ENCODE measurements at places on chromosomes 16 and 17. TPM values are rescaled to one million over a fixed set of nuclear protein-coding genes. Genes with fewer than 3 reads are reported as not detected.

Gene CHMP1A
- 42.2 TPM for total RNA-seq

- peaks cover under 1% of the 10 kb centered on the region for H3K4me1 ChIP-seq
- no peak overlapping the region for H3K4me3 ChIP-seq
- H3K27me3 ChIP-seq, result no peaks in the 10 kb centered on the region
- DNase-seq, result no peak
- no peaks in the 10 kb centered on the region for H3K36me3 ChIP-seq
- H3K27ac ChIP-seq, result no peak overlapping the region
These were observed 8.8 kb upstream of the GFAP start for GRCh38 chr17:44924107-44924544.

GRCh38 chr17:6255322-6255721 is 179.6 kb downstream of the AIPL1 start:
- no peak for DNase-seq
- H3K4me3 ChIP-seq, result no peak overlapping the region
- H3K27me3 ChIP-seq, result no peaks in the 10 kb centered on the region
- H3K27ac ChIP-seq, result no peak overlapping the region
- H3K36me3 ChIP-seq, result no peaks in the 10 kb centered on the region

DNA sequence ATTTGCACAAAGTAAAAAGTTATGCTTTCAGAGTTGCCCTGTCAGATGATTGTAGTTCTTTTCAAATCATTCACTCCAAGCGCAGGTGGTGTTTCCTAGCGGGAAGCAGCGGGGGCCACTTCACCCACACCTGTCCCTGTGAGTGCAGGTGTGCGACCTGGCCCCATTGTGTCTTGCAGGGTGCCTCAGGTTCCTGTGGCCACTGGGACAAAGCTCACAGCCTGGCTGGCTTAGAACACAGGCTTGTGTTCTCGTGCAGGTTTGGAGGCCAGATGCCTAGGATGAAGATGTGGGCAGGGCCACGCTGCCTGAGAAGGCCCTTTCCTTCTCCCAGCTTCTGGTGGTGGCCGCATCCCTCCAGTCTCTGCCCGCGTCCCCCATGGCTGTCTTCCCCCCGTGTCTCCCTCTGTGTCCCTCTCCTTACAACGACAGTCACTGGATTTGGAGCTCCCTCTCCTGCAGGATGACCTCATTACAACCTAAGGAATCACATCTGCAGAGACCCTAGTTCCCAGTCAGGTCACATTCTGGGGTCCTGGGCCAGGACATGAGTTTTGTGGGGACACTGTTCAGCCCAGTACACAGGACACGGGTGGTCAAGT is 90.5 kb downstream of the NPIPB11 start:
- no peak overlapping the region for H3K4me3 ChIP-seq
- no peak overlapping the region for H3K27ac ChIP-seq
- no peak for DNase-seq
- no peaks in the 10 kb centered on the region for H3K27me3 ChIP-seq

- no peak overlapping the region for H3K4me3 ChIP-seq
- H3K27ac ChIP-seq, result no peak overlapping the region
- no peaks in the 10 kb centered on the region for H3K36me3 ChIP-seq
- no peaks in the 10 kb centered on the region for H3K27me3 ChIP-seq
- DNase-seq, result no peak
These were observed 2.4 kb upstream of the C16orf54 start for GRCh38 chr16:29747947-29748759.

Gene RMI2
- not detected for total RNA-seq

DNA sequence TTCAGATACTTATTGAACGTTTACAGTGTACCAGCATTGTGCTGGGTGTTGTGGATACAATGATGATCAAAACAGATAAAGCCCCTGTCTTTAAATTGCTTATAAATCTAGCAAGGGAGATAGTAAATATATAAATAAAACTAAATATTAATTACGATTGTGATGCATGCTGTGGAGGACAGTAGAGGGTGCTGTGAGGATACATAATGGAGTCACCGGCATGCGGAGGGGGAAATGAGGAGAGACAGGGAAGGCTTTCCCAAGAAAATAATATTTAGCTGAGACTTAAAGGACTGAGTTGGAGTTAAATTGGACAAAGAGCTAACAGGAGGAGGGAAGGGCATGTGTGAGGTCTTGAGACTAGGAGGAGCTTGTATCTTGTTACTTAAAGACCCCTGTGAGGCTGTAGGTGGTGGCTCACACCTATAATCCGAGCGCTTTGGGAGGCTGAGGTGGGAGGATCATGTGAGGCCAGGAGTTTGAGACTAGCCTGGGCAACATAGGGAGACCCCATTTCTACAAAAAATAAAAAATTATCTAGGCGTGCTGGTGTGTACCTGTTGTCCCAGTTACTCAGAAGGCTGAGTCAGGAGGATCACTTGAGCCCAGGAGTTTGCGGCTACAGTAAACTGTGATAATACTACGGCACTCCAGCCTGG is 2.4 kb downstream of the DHRS7B start:
- no peaks in the 10 kb centered on the region for H3K36me3 ChIP-seq
- DNase-seq, result no peak
- H3K27me3 ChIP-seq, result no peaks in the 10 kb centered on the region
- H3K4me3 ChIP-seq, result no peak overlapping the region

DNA sequence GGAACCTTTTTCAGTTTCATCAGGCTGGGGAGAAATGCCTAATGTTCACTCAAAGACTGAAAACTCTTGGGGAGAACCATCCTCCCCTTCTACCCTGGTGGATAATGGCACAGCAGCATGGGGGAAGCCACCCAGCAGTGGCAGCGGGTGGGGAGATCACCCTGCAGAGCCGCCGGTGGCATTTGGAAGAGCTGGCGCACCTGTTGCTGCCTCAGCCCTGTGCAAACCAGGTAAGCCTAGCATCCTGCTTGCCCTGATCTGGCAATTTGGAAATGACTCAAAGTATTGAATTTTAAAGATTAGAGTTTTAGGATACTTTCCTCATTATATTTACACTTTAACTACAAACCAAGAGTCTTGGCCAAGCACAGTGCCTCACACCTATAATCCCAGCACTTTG is 63.8 kb downstream of the TMC6 start:
- DNase-seq, result no peak
- H3K4me3 ChIP-seq, result no peak overlapping the region
- no peaks in the 10 kb centered on the region for H3K36me3 ChIP-seq
- H3K27me3 ChIP-seq, result no peaks in the 10 kb centered on the region
- no peak overlapping the region for H3K27ac ChIP-seq

DNA sequence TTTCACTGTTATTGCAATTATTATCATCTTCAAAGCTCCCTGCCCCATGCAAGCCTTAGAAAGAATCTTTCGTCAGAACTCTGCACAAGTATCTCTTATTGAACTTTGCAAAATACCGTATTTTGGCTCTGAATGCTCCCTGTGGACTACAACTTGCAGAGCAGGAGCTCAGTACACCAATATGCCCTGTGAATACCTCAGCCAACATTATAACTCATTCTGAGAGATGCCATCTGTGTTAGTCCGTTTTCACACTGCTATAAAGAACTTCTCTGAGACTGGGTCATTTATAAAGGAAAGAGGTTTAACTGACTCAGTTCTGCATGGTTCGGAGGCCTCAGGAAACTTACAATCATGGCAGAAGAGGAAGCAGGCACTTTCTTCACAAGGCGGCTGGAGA is 87.2 kb upstream of the XYLT1 start:
- no peak overlapping the region for H3K27ac ChIP-seq
- H3K36me3 ChIP-seq, result no peaks in the 10 kb centered on the region
- DNase-seq, result no peak
- peaks cover 3% of the 10 kb centered on the region for H3K27me3 ChIP-seq
- H3K4me3 ChIP-seq, result no peak overlapping the region
- no peaks in the 10 kb centered on the region for H3K4me1 ChIP-seq

Gene HAP1
- not detected for total RNA-seq

Gene CES1
- 3.2 TPM for total RNA-seq

DNA sequence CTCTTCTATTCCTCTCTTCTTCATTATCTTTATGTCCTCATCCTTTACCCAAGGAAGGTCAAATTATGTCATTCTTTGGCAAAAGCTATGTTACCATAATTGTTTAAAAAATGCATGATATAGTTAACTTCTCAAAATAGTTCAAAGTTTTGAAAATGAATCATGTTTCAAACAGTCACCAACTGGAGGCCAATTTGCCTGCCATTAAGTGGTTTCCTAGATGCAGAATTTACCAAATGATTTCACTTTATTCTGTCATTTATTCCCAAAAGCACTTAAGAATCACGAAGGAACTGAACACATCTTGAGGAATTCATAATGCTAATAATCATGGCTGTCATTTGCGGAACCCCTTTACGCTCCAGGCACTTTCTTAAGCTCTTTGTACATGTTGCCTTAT is 190.9 kb upstream of the CDH11 start:
- no peak overlapping the region for H3K27ac ChIP-seq
- no peaks in the 10 kb centered on the region for H3K27me3 ChIP-seq
- peaks cover 26% of the 10 kb centered on the region for H3K4me1 ChIP-seq
- no peak overlapping the region for H3K4me3 ChIP-seq

DNA sequence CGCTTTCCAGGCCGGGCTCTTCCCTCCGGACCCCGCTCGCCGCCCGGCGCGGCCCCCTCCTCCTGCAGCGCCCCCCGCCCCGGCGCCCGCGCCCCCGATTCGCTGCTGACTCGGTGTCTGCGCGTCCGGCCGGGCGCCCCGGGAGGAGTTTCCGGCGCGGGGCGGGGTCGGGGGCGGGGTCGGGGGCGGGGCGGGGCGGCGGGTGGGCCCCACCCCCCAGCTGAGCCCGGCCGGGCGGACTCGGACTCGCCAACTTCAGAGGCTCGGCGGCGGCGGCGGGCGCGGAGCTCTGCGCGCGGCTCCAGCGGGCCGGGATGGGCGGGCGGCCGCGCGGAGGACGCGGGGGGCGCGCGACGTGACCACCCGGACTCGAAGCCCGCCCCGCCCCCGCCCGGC is at the start of gene METRNL:
Gene METRNL (plus strand): TSS at position 258 of the 396 bp plus-strand sequence. CDS start 207 bp downstream, outside the sequence.
- H3K36me3 ChIP-seq, result no peaks in the 10 kb centered on the region
- H3K27ac ChIP-seq, result peak within 1 kb of the TSS; percentile 53
- peak; percentile 80 for DNase-seq
- H3K27me3 ChIP-seq, result no peaks in the 10 kb centered on the region
- H3K4me1 ChIP-seq, result peaks cover 7% of the 10 kb centered on the region

Gene SLC12A3
- total RNA-seq, result not detected

Gene CACNG1
- 312 TPM for total RNA-seq

- H3K4me1 ChIP-seq, result no peaks in the 10 kb centered on the region
- no peak for DNase-seq
- no peaks in the 10 kb centered on the region for H3K36me3 ChIP-seq
- H3K27ac ChIP-seq, result no peak overlapping the region
- no peaks in the 10 kb centered on the region for H3K27me3 ChIP-seq
These were observed 344 bp downstream of the CNTNAP4 start for GRCh38 chr16:76277460-76278030.

GRCh38 chr17:30824356-30825145 is at the start of gene CRLF3:
CRLF3 (minus strand) TSS chr17:30824692; CDS start chr17:30824651, 41 bp downstream.
- H3K4me3 ChIP-seq, result peak within 1 kb of the TSS; percentile 98
- peaks cover 15% of the 10 kb centered on the region for H3K4me1 ChIP-seq
- peak within 1 kb of the TSS; percentile 80 for H3K27ac ChIP-seq
- DNase-seq, result peak; percentile 92
- no peaks in the 10 kb centered on the region for H3K36me3 ChIP-seq

DNA sequence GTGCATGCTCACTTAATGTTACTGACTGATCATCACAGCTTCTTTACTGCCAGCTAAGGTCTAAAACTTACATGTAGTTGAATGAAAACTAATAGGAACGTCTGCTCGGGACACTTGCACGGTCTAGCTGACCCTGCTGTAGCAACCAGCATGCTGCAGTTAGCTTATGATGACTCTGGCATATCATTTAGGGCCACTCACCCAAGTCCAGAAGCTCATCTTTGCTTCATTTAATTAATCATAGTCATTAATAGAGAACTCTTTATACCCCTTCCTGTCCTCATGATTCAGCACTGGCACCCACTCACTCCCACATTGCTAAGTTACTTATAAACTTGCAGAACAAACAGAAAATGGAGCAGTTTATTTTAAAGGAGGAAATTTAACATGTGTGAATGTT is 136.3 kb downstream of the NLK start:
- no peak overlapping the region for H3K4me3 ChIP-seq
- H3K4me1 ChIP-seq, result no peaks in the 10 kb centered on the region
- H3K27me3 ChIP-seq, result no peaks in the 10 kb centered on the region
- H3K36me3 ChIP-seq, result no peaks in the 10 kb centered on the region
- no peak overlapping the region for H3K27ac ChIP-seq
- no peak for DNase-seq

GRCh38 chr17:48960834-48961515 is 7.4 kb downstream of the GIP start:
- H3K27me3 ChIP-seq, result peaks cover 58% of the 10 kb centered on the region
- DNase-seq, result no peak
- H3K4me1 ChIP-seq, result no peaks in the 10 kb centered on the region
- H3K27ac ChIP-seq, result no peak overlapping the region
- H3K4me3 ChIP-seq, result no peak overlapping the region

- no peaks in the 10 kb centered on the region for H3K27me3 ChIP-seq
- no peak overlapping the region for H3K4me3 ChIP-seq
- no peak for DNase-seq
- no peaks in the 10 kb centered on the region for H3K36me3 ChIP-seq
- no peak overlapping the region for H3K27ac ChIP-seq
These were observed 235.1 kb upstream of the NLRP1 start for GRCh38 chr17:5819396-5819795.

Gene MARCHF10
- not detected for total RNA-seq

GRCh38 chr16:11056993-11057649 is 112.8 kb downstream of the CLEC16A start:
- H3K27me3 ChIP-seq, result no peaks in the 10 kb centered on the region
- peaks cover 80% of the 10 kb centered on the region for H3K36me3 ChIP-seq
- no peaks in the 10 kb centered on the region for H3K4me1 ChIP-seq
- no peak for DNase-seq

Gene ALDH3A1
- total RNA-seq, result 0.17 TPM

DNA sequence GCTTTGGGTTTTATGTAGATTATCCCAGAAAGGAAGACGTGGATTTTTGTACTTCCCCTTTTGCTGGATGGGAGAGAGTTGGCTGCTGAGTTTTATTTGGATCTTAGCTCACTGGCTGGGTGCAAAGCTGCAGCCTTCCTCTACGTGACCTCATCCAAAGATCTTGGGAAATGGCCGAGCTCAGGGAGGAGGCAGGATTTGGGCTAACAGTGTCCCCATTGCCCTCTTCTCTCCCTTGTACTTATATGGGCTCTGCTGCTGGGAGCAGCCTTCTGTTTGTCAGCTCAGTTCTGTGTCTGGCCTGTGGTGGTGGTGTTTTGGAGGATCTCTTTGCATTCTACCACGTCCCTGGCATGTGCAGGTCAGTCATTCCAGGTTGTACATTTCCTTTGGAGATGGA is 2.0 kb downstream of the AOC3 start:
- no peaks in the 10 kb centered on the region for H3K36me3 ChIP-seq
- H3K4me3 ChIP-seq, result peak overlapping the region; percentile 54
- no peaks in the 10 kb centered on the region for H3K27me3 ChIP-seq
- peak overlapping the region; percentile 40 for H3K27ac ChIP-seq

DNA sequence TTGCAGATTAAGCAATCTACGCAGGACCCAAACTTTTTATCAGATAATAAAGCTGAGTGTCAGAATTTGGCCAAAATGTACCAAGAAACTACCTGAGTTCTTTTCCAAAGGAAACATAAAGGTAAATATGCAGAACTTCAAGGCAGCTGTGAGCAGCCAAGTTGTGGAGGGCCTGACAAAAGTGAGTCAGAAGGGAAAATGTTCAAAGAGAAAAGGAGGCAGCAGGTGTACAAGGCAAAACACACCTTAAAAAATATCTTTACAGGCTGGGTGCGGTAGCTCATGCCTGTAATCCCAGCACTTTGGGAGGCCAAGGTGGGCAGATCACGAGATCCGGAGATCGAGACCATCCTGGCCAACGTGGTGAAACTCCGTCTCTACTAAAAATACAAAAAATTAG is 7.0 kb upstream of the KANSL1 start:
- H3K27me3 ChIP-seq, result no peaks in the 10 kb centered on the region
- H3K4me3 ChIP-seq, result no peak overlapping the region
- DNase-seq, result no peak
- no peaks in the 10 kb centered on the region for H3K36me3 ChIP-seq

- no peaks in the 10 kb centered on the region for H3K27me3 ChIP-seq
- no peak for DNase-seq
These were observed 38.5 kb upstream of the CORO6 start for GRCh38 chr17:29661213-29661612.

Measured in psoas muscle (tissue), 8 donors.